Activated CD4-positive, alpha-beta T cell treated with anti-CD3 and anti-CD28 coated beads, Interleukin-2, amount 10 ng/mL, durations not matched to agents 7 days and 5 days (primary cell): ENCODE measurements at places on chromosomes 2 and 18. TPM values are rescaled to one million over a fixed set of nuclear protein-coding genes. Genes with fewer than 3 reads are reported as not detected.

DNA sequence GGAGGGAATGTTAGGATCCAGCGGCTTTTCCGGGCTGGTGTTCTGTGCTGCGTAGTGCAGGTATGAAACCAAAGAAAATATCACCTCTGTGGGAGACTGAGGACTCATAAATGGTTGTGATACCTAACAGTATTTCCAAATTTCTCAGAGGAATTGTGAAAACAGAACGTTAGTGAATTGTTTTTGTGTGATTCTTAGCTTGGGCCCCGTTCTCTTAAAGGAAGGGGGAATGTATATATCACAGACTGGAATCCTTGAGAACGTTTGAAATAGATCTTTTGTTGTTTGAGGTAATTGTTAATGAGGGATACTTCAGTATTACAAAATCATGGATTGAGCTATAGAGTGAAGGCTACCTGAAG is 834 bp downstream of the ZNF638 start:
- peaks cover 29% of the 10 kb centered on the region for H3K4me1 ChIP-seq
- no peak for DNase-seq
- peak overlapping the region; percentile 100 for H3K4me3 ChIP-seq

- H3K27ac ChIP-seq = no peak overlapping the region
- no peak for DNase-seq
- no peaks in the 10 kb centered on the region for H3K36me3 ChIP-seq
- no peak overlapping the region for H3K4me3 ChIP-seq
Observed at GRCh38 chr2:52794581-52794980, 973.0 kb upstream of the CHAC2 start.

GRCh38 chr18:55839343-55839742 is 251.4 kb upstream of the TCF4 start:
- H3K36me3 ChIP-seq = no peaks in the 10 kb centered on the region
- H3K27me3 ChIP-seq = no peaks in the 10 kb centered on the region
- DNase-seq = no peak
- H3K4me3 ChIP-seq = no peak overlapping the region
- H3K4me1 ChIP-seq = no peaks in the 10 kb centered on the region

DNA sequence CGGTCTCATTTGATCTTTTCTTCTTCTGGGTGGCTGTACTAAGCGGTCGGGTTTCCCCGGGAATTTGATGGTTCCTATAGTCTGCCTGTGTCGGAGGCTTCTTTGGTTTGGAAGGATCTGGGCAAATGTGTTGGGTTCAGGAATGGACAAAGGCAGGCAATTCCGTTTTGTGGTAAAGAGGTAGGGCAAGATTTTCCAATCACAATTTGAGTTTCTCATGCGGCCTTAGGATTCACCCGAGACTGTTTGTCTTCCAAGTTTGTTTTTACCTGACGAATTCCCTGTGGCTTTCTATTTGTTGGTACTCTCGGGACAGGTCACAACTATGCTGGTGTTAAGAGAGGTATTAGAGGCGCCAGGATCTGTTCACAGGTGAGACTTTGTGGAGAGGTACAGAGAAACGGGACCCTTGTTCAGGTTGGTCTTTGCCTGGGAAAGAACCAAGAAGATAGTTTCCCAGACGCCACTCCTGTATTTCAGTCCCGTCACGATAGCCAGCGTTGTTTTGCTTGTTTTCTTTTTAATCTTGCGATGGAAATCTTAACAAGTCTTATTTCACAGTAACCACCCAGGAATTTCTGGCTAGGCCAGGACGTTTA is 3.0 kb downstream of the SP5 start:
- peaks cover 66% of the 10 kb centered on the region for H3K27me3 ChIP-seq
- no peak overlapping the region for H3K27ac ChIP-seq
- H3K36me3 ChIP-seq = no peaks in the 10 kb centered on the region

Gene KLHL41
- total RNA-seq = not detected

DNA sequence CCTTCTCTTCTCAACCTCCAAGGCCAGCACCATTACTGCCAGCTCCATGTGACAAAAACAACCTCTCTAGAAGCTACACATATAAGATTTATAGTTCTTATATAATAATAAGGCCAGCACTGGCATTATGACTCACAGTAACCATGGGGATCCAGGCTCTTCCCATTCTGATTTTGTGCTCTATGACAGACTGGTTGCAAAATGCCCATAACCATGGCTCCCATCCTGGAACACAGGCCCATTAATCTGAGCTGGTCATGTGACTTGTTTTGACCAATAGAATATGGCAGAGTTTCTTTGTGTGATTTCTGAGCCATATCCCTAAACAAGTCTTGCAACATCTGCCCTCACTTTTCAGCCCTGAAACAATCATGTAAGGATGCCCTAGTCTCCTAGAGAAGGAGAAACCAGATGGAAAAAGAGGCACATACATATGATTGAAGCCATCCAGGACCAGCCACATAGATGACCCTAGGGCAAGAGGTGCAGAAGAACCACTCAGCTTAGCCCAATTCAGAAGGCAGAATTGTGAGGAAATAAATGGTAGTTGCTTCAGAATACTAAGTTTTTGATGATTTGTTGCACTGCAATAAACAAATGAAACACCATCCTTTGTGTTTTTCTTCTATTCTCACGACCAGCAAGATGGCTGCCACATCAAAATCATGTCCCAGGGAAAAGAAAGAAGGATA is 173.9 kb downstream of the SUCLG1 start:
- no peaks in the 10 kb centered on the region for H3K4me1 ChIP-seq
- no peak overlapping the region for H3K4me3 ChIP-seq
- DNase-seq = no peak
- no peaks in the 10 kb centered on the region for H3K36me3 ChIP-seq
- peaks cover 2% of the 10 kb centered on the region for H3K27me3 ChIP-seq
- H3K27ac ChIP-seq = no peak overlapping the region

DNA sequence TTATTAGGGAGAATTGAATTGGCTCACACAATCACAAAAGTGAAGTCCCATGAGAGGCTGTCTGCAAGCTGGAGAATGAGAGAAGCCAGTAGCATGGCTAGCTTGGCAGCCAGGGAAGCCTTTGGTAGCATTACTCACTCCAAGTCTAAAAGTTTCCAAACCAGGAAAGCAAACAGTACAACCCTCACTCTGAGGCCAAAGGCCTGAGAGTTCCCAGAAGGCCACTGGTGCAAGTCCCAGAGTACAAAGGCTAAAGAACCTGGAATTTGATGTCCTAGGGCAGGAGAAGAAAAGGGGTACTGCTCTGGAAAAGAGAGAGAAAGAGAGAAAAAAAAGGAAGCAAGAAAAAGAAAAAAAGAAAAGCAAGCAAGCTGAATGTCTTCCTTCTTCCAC is 318.2 kb downstream of the RND3 start:
- H3K4me3 ChIP-seq = no peak overlapping the region
- H3K27ac ChIP-seq = no peak overlapping the region
- no peaks in the 10 kb centered on the region for H3K4me1 ChIP-seq
- no peak for DNase-seq
- no peaks in the 10 kb centered on the region for H3K27me3 ChIP-seq

- DNase-seq = no peak
- H3K27ac ChIP-seq = no peak overlapping the region
- peaks cover 10% of the 10 kb centered on the region for H3K4me1 ChIP-seq
- no peaks in the 10 kb centered on the region for H3K27me3 ChIP-seq
- H3K36me3 ChIP-seq = peaks cover 25% of the 10 kb centered on the region
Observed at GRCh38 chr2:32118055-32118454, 47.6 kb upstream of the SLC30A6 start.

DNA sequence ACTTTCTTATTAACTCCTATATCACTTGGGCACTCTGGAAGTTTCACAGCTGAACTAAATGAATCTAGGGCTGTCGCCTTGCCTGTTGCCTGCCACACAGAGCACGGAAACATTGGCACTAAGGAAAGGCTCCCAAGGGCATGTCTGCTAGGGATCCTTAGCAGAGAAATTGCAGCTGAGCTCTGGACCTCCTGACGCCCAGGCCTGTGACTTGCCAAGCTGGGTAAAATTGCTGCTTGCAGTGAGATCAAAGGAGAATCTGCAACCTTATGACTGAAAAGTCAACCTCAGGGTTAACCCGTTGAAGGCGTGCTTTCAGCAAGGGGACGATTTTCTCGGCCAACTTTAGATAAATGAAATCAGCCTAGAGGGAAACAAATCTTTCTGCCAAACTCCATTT is 189.8 kb downstream of the NCK2 start:
- peak overlapping the region; percentile 38 for H3K4me3 ChIP-seq
- no peaks in the 10 kb centered on the region for H3K27me3 ChIP-seq
- peak; percentile 56 for DNase-seq
- H3K4me1 ChIP-seq = peaks cover 14% of the 10 kb centered on the region
- H3K27ac ChIP-seq = no peak overlapping the region

- no peak overlapping the region for H3K27ac ChIP-seq
- peaks cover 24% of the 10 kb centered on the region for H3K36me3 ChIP-seq
- DNase-seq = no peak
- H3K4me1 ChIP-seq = no peaks in the 10 kb centered on the region
- no peaks in the 10 kb centered on the region for H3K27me3 ChIP-seq
- no peak overlapping the region for H3K4me3 ChIP-seq
Observed at GRCh38 chr2:226994775-226995174, 158.9 kb downstream of the RHBDD1 start.

Gene GREB1
- total RNA-seq = 0.10 TPM

DNA sequence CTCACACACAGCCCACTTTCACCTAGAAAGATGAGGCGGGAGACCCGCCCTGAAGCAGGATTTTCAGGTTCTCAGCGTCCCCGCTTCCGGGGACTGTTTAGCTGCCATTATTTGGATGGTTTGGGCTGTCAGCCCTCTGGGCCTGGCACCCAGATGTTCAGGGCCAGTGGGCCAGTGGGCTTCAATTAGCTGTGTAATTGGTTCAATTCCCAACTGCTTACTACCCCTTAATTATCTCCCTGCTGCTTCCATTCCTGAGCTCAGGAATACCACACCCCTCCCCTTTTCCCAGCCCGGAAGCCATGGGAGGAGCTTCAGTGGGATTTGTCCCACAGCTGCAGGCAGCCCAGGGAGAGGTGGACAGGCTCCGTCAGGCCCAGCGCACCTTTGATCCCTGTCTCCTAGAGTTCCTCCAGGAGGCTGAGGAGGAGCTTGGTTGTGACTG is 114.1 kb upstream of the MYCN start:
- no peaks in the 10 kb centered on the region for H3K36me3 ChIP-seq
- H3K27me3 ChIP-seq = no peaks in the 10 kb centered on the region
- DNase-seq = no peak
- H3K4me1 ChIP-seq = no peaks in the 10 kb centered on the region
- no peak overlapping the region for H3K27ac ChIP-seq

- H3K4me3 ChIP-seq = no peak overlapping the region
- H3K27ac ChIP-seq = no peak overlapping the region
- no peak for DNase-seq
- no peaks in the 10 kb centered on the region for H3K27me3 ChIP-seq
- H3K4me1 ChIP-seq = no peaks in the 10 kb centered on the region
Observed at GRCh38 chr18:35311496-35311895, 21.5 kb upstream of the ZSCAN30 start.

DNA sequence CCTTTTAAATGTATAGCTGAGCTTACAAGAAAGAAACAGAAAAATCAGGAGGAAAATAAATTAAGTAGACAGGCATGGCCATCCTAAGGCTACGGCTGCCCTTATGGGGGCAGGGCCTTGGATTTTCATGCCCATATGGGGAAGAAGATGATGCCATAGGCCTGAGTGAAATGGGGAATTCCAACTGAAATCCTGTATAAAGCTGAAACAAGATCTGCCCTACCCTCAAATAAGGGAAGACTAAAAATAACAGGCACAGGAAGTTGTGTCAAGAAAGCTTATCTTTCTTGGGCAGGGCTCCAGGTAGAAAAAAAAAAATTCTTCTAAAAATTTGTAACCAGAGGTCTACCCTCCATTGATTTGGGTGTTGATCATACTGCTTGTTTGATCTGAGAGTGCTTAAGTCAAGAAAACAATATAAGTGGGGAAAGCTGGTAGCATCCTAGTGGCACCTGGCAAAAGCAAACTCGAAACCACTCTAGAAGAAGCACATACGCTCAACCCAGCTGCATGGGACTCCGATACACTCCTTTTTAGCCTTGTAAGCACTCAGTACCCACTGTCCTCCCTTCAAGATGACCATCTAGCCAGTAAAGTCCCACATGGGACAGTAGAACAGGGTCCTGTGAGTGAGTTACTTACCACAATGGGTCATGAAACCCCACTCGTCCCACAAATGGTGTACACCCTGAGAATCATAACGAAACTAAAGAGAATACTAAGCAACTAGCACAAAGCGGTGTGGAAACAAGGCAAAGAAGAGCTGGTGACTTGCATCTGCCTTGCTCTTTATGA is 22.3 kb downstream of the DNAH7 start:
- H3K27me3 ChIP-seq = peaks cover 11% of the 10 kb centered on the region
- H3K4me1 ChIP-seq = no peaks in the 10 kb centered on the region
- H3K4me3 ChIP-seq = no peak overlapping the region
- DNase-seq = no peak

Gene AFF3
- total RNA-seq = 13.0 TPM

GRCh38 chr2:60764736-60765534 is 8.9 kb downstream of the PAPOLG start:
- peaks cover 9% of the 10 kb centered on the region for H3K4me1 ChIP-seq
- no peak overlapping the region for H3K4me3 ChIP-seq
- H3K27me3 ChIP-seq = no peaks in the 10 kb centered on the region
- H3K36me3 ChIP-seq = peaks cover 67% of the 10 kb centered on the region

Gene PLEK
- total RNA-seq = 0.60 TPM

DNA sequence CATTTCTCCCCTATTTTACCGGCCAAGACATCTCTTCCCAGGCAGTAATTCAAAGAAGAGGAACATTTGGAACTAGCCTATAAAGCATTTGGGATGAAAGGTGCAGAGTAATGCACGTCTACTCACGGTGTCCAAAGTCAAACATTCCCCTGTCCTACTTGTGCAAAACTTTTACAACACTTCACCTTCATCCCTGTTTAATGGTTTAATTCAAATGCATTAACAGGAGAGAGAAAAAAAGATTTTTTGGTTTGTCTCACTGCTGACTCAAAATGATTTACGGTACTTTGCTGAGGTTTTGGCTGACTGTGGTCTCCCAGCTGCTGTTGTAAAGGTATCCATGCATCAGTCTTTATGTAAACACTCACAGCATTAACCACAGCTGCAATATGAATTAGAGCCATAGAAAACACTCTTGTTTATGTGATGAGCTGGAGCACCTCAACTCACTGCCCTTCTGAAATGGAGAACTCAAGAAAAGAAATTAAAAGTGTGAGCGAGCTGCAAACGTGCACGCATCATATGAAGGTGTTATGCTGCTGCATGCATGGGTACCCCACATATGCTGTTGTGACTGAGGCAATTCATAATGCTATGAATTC is 220.5 kb downstream of the PIEZO2 start:
- H3K36me3 ChIP-seq = no peaks in the 10 kb centered on the region
- no peaks in the 10 kb centered on the region for H3K4me1 ChIP-seq
- H3K4me3 ChIP-seq = no peak overlapping the region
- peaks cover 4% of the 10 kb centered on the region for H3K27me3 ChIP-seq
- DNase-seq = no peak
- H3K27ac ChIP-seq = no peak overlapping the region

Gene POTEI
- total RNA-seq = not detected
